ENCODE measurements at places on chromosomes 13 and 19.
A peak's percentile ranks its signal among the peaks of the same experiment; 100 is the strongest.

- no peak for DNase-seq
Measured at GRCh38 chr19:39660661-39661060, 4.9 kb downstream of the LGALS16 start.

DNA sequence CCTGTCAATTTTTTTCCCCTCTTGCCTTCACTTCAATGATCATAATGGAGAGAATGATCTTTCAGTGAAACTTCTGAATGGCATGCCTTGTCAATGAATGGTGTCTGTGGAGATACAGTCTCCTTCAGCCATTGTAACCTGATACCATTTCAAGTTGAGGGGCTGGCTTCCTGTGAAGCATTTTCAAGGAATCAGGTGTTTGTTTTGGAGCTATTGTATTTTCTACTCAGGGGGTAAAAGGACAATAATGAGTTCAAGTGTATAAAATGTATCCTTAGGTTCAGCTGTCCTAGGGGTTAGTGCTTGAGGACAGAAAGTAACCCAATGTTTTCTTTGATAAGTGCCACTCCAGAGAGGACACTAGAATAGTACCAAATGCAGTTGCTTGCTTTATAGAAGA, 23.8 kb upstream of the CBY2 start:
- no peak for DNase-seq

DNA sequence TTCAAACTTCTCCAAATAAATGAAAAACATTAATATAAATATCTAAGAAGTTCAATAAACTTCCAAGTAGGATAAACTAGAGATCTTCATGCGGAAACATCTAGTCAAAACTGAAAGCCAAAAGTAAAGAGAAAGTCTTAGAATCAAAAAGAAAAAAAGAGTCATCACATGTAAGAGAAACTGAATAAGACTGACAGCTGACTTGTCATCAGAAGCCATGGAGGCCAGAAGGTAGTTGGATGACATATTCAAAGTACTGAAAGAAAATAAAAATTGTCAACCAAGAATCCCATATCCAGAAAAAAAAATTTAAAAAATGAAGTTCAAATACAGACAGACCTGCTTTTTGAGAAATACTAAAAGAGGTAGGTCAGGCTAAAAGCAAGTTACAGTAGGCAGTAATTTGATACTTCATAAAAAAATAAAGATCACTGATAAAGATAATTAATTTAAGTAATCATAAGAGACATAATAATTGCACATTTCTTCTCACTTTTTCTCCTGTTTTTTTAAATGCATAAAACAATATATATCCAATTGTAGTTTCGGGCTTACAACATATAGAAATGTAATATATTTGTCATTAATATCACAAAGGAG, 327.6 kb upstream of the PCDH9 start:
- no peak for DNase-seq

DNA sequence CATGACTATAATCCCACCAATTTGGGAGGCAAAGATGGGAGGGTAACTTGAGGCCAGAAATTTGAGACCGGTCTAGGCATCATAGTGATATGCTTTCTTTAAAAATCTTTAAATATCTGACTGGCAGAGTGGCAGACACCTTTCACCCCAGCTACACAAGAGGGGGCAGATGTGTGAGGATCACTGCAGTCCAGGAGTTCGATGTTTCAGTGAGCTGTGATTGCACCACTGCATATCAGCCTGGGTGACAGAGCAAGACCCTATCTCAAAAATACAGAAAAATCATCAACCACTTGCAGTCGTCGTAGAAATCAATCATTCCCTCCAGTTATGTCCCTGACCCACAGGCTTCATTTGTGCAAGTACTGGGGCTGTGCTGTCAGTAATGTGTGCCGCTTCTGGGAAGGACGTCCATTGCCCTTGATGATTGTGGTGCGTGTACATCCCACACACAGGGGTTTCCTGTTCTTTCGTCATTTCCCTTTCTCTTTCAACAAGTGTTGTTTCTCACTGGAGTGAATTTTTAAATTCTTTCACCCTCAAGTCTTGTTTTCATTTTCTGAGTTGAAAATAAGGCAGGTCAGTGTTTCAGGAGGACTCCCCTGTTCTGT, 1.4 kb downstream of the LGALS14 start:
- DNase-seq = no peak

GRCh38 chr19:40144947-40145748, 46.1 kb upstream of the MAP3K10 start:
- no peak for DNase-seq

- DNase-seq = peak; percentile 44
Measured at GRCh38 chr13:37446503-37446902, 152.1 kb downstream of the POSTN start.
